ENCODE measurements at places on chromosomes 6 and 20.

- DNase-seq, result peak; percentile 44
Measured at GRCh38 chr6:31270788-31271640, 878 bp downstream of the HLA-C start.

- no peak for DNase-seq
Measured at GRCh38 chr6:135651964-135652755, 154.6 kb upstream of the AHI1 start.

DNA sequence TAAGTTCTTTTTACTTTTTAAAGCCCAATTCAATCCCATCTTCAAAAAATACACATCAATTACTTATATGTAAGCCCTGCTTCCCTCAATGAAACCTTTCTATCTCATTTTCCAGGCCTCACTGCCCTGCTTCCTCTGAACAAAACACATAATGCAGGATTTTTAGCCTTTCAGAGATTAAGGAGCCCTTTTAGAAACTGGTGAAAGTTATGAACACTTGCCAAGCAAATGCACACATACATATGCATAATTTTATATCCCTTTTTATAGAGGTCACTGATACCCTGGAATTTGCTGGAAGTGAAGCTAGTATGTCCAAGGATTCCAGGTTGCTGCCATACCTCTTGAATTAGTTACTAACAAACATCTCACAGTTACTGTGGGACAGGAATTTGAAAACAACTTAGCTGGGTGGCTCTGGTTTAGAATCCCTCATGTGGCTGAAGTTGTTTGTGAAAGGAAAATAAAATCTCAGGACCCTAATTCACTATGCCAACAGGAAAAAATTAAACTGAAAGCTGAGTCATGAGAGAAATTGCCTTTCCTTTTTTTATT is 75.8 kb downstream of the UBE3D start:
- no peak for DNase-seq

DNA sequence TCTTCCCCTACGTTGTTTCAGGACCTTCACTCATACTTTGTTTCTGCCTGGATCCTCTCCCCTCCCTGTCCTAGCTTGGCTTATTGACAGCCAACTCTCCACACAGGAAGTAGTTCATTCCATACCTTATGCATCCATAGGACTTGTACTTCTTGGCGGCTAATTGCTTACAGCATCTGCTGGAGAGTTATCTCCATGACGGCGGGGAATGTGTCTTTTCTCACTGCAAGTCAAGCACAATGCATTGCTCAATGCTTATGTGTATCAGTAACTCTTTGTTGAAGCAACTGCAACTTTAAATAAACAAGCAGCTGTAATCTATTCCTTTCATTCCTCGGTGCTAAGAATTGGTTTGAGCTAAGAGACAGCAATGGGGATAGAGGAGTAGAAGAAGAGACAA is 551.3 kb upstream of the EPHA7 start:
- no peak for DNase-seq

- no peak for DNase-seq
Measured at GRCh38 chr6:103784117-103784516, 1075.6 kb downstream of the HACE1 start.

- DNase-seq, result no peak
Measured at GRCh38 chr6:39327507-39327906, 5.0 kb upstream of the KCNK16 start.

DNA sequence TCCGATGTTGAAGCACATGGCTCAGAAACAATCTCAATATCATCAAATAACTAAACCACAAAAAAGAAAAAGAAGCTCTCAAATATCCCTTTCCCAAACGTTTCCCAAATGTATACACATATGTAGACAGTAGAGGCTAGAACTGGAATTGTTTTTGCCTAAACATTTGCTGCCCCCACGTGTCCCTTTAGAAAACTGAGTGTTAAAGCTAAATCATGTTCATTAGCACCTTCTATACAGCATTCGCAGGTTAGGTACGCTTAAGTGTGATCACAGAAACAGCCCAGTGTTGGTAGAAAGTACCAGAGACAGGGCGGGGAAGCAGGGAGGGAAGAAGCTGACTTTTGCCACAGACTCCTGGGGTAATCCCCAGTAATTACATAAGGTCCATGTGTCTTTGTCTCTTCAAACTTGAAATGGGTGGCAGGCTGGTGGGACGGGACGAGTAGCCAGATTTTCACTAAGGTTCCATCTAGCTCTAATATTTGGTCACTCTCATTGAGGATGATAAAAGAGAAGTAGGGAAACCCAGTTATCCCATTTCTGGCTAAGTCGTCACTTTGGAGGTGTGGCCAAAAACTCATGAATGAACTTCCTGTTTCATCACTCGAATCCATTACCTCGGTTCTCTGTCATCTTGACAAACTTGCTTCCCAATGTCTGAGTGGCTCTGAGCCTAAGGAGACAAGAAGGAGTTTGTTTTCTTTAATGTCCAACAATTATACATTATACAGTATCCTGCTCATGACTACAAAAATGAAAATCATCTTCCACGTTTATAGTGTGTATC is 15.0 kb upstream of the TFAP2A start:
- DNase-seq, result no peak

DNA sequence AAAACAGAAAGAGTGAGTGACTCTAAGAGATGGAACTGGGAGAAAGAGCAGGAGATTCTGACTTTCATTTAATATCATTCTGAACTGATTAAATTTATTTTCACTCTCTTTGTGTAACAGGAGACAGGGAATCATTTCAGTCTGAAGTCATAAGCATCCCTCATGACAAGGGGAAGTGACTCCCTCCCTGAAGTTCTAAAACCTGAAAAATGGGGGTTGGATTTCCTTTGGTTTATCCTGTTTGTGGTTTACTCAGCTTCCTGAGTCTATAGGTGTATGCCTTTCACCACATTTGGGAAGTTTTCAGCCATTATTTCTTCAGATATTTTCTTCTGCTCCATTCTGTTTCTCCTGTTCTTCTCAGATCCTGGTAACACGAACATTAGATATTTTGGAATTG is 3.4 kb upstream of the FKBP1A start:
- no peak for DNase-seq

DNA sequence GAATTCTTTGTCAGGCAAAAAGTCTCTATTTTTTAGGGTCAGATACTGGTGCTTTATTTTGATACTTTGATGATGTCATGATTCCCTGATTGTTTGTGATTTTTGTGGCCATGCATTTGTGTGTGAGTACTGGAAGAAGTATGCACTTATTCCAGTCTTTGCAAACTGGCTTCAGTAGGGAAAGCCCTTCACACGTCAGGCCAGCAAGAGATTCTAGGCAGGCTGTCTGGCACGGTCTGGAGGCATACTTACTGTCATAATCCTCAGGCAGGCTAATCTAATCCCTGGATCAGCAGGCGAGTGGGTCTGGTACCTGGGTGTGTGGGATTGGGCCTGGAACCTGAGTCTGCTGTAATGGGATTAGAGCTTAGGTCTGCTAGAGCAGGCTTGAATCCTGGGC is 391.8 kb upstream of the MMS22L start:
- no peak for DNase-seq

- no peak for DNase-seq
Measured at GRCh38 chr20:31716351-31716750, 6.3 kb downstream of the BCL2L1 start.

DNA sequence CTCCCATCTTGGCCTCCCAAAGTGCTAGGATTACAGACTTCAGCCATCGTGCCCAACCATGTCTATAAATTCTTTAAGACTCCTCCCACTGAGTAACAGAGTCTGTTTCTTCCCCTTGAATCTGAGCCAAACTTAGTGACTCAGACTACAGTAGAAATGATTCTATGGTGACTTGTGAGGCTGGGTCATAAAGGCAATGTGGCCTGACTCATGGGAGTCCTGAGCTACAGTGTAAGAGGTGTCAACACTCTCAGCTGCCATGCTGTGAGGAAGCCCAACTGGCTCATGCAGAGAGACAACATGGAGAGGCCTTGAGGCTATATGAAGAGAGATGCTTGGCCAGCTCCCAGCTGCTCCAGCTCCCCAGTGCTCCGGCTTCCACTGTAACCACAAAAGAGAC is 5.2 kb upstream of the NRSN2 start:
- DNase-seq, result peak; percentile 65

DNA sequence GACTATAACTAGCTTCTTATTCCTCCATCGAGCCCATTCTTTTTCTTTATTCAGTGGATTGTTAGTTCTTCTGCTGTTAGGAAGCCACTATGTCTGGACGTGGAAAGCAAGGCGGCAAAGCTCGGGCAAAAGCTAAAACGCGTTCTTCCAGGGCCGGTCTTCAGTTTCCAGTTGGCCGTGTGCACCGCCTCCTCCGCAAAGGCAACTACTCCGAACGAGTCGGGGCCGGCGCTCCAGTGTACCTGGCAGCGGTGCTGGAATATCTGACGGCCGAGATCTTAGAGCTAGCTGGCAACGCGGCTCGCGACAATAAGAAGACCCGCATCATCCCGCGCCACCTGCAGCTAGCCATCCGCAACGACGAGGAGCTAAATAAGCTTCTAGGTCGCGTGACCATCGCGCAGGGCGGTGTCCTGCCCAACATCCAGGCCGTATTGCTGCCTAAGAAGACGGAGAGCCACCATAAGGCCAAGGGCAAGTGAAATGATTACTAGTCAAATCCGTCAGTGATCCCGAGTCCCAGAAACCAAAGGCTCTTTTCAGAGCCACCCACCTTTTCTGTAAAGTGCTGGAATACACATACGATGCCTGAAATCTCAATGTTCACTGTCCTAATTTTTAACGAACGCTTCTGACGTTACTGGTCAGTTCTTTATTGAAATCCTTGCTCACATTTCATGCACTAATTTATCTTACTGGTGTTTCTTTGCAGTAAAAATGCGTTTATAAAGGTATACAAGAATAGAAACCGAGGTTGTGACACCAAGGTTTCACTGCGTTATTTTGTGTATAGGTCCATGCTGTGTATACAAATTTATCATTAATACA is 129.9 kb downstream of the HFE start:
- DNase-seq, result peak; percentile 85

DNA sequence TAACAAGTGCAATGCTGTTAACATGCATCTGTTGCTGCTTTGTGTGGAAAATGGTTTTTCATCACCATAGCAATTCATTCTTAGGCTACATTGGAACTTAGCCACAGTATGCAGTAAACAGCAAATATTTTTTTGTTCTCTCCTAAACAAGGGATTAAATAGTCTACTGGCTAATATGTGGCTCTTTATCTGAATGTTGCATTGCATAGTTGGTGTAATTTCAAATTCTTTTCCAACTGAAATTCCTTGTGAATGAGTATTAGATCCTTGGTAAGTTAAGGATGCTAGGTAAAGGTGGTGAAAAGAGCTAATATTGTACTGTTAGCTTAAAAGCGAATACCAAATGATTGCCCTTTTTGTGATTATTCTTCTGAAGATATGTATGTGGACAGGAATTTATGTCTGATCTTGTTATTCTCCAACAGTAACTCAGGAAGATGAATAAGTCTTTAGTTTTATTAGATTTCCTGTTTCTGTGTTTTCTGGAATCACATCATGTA is 958 bp downstream of the MLIP start:
- no peak for DNase-seq

- DNase-seq, result no peak
Measured at GRCh38 chr6:105748737-105749161, 337.4 kb upstream of the PRDM1 start.

DNA sequence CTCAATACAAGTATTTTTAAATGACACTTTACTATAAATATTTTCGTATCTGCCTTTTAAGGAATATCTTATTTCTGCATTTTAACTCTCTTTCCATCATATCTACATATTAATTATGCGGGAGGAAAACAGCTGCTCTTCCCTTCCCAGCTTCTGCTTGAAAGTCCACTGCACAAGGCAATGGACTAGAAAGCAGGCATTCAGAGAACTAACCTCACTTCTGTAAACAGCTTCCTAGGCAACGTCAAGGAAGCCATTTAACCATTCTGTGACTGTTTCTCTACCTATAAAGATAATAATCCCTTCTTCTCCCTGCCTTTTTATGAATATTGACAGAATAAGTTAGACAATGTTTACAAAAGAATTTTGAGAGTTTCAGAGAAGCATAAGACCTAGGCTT is 319.4 kb downstream of the BTBD9 start:
- no peak for DNase-seq

GRCh38 chr6:32375739-32376529 is 4.2 kb upstream of the TSBP1 start:
- DNase-seq, result no peak

DNA sequence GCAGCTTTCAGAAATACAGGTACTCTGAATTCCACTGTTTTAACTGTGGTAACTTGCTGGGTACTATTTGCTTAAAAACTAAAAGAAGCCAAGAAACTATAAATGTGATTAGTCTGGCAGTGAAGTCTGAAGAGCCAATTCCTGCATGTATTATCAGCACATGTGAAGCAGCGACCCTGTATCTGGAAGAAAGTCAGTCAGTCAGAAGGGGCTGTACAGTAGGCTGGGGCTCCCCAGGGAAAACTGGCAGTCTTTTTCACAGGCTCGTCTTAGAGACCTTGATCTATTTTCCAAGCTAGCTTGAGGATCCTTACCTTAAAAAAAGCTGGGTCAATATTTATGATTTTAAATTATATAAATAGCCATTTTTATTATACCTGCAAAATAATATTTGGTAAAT is 104.9 kb downstream of the PDSS2 start:
- no peak for DNase-seq

DNA sequence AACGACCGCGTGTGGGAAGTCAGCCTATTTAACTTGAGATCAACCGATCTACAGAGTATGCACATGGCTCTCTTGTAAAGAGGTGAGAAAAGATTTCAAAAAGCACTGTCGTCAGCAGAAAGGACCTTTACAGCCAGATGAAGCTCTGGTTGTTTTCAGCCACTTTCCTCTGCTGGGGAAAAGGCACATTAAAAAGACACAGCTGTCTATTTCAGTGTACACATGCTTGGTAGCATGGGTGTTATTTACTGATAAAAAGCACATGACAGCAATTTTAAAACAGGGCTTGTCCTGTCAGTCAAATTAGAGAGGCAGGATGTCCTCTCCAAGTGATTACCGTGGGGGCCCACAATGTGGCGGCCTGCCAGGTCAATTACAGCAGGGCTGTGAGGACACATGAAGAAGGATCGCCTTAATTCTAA is 188.9 kb downstream of the PRKN start:
- no peak for DNase-seq

DNA sequence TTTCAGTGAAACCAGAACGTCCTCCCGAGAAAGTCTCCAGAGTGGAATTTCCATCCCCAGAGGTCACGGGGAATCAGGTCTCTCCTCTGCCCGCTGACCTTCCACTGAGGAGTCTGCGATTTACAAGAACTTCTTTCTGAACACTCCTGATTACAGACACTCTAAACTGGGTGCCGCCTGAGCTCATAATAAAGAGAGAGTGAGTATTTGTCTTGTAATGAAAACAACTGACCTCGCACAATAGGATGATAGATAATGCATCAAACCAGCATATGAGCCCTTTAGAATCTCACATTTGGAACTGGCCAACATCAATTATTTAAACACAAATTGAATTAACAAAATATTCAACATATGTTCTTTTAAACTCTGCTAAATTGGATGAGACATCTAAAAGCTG is 47.5 kb downstream of the DLL1 start:
- no peak for DNase-seq

Measured in activated T-cell treated with anti-CD3 and anti-CD28 coated beads, Interleukin-2, amount 50 U/mL, for 48 hours (primary cell).